Foreskin keratinocyte (primary cell): ENCODE measurements at places on chromosomes 6 and 20. TPM values are rescaled to one million over a fixed set of nuclear protein-coding genes. Genes with fewer than 3 reads are reported as not detected.

The LY86 gene
- polyA plus RNA-seq: not detected in 2 replicates

The BPI gene
- not detected in 2 replicates for polyA plus RNA-seq

The DZANK1 gene
- 1.2 and 1.4 TPM in 2 replicates for polyA plus RNA-seq

The CCR6 gene
- polyA plus RNA-seq: not detected in 2 replicates

The ACAT2 gene
- polyA plus RNA-seq: 208 and 296 TPM in 2 replicates

The ZNF311 gene
- 1.9 TPM in 2 replicates for polyA plus RNA-seq

The AK9 gene
- 0.37 and 0.50 TPM in 2 replicates for polyA plus RNA-seq

The CASS4 gene
- 0.01 TPM in 1 of 2 replicates, not detected in the other for polyA plus RNA-seq

The MUC22 gene
- not detected in 2 replicates for polyA plus RNA-seq

The THBD gene
- 1.1 and 1.8 TPM in 2 replicates for polyA plus RNA-seq

The LIME1 gene
- polyA plus RNA-seq: 4.4 and 5.3 TPM in 2 replicates

The HTR1B gene
- 0.28 and 0.43 TPM in 2 replicates for polyA plus RNA-seq

The SLC25A27 gene
- 2.1 and 2.2 TPM in 2 replicates for polyA plus RNA-seq

The EPPIN gene
- not detected in 2 replicates for polyA plus RNA-seq

The CCN5 gene
- polyA plus RNA-seq: not detected in 2 replicates

The TMEM244 gene
- polyA plus RNA-seq: 0.17 TPM in 1 of 2 replicates, not detected in the other

The THEMIS gene
- polyA plus RNA-seq: not detected in 2 replicates

The PRDM13 gene
- not detected in 2 replicates for polyA plus RNA-seq

The DEFB112 gene
- not detected in 2 replicates for polyA plus RNA-seq

The ZC2HC1B gene
- polyA plus RNA-seq: not detected in 2 replicates

The WFDC2 gene
- polyA plus RNA-seq: 0.90 and 1.1 TPM in 2 replicates

The SPATA25 gene
- 0.07 and 0.11 TPM in 2 replicates for polyA plus RNA-seq

The KIFC1 gene
- 42.5 and 52.9 TPM in 2 replicates for polyA plus RNA-seq

The SNAP91 gene
- not detected in 2 replicates for polyA plus RNA-seq

The RFX6 gene
- not detected in 2 replicates for polyA plus RNA-seq

The CENPW gene
- polyA plus RNA-seq: 78.8 and 91.1 TPM in 2 replicates

The LINC00237 gene
- polyA plus RNA-seq: not detected in 2 replicates

The SOX12 gene
- 7.1 and 8.2 TPM in 2 replicates for polyA plus RNA-seq

The CD83 gene
- 6.5 and 7.4 TPM in 2 replicates for polyA plus RNA-seq

The SIRPB1 gene
- 0.32 and 0.35 TPM in 2 replicates for polyA plus RNA-seq

The CDC25B gene
- polyA plus RNA-seq: 47.5 and 64.1 TPM in 2 replicates

The SMPDL3A gene
- 2.7 and 5.0 TPM in 2 replicates for polyA plus RNA-seq

The DPPA5 gene
- not detected in 2 replicates for polyA plus RNA-seq

The SEMG1 gene
- polyA plus RNA-seq: not detected in 2 replicates

The SMPD2 gene
- polyA plus RNA-seq: 15.5 and 17.3 TPM in 2 replicates

The HLA-DMA gene
- 1.8 and 7.7 TPM in 2 replicates for polyA plus RNA-seq

The EEF1A2 gene
- 0.08 and 0.09 TPM in 2 replicates for polyA plus RNA-seq

The C6orf132 gene
- polyA plus RNA-seq: 20.2 and 28.7 TPM in 2 replicates

The FAM83C gene
- 2.3 and 3.1 TPM in 2 replicates for polyA plus RNA-seq

The OPRL1 gene
- 0.12 and 0.14 TPM in 2 replicates for polyA plus RNA-seq

The KCNK17 gene
- not detected in 2 replicates for polyA plus RNA-seq

The ACSS1 gene
- polyA plus RNA-seq: 4.0 and 4.1 TPM in 2 replicates

The SAMD3 gene
- polyA plus RNA-seq: 0.96 and 3.6 TPM in 2 replicates

The PI16 gene
- 0.02 TPM in 1 of 2 replicates, not detected in the other for polyA plus RNA-seq

The MTG2 gene
- polyA plus RNA-seq: 35.1 and 46.1 TPM in 2 replicates

The RAET1E gene
- 0.97 and 1.1 TPM in 2 replicates for polyA plus RNA-seq

The LY6G6D gene
- not detected in 2 replicates for polyA plus RNA-seq
